ENCODE measurements at places on chromosomes 16 and 17.

GRCh38 chr16:21989751-21990150, 11.2 kb downstream of the PDZD9 start:
- no peak for DNase-seq

DNA sequence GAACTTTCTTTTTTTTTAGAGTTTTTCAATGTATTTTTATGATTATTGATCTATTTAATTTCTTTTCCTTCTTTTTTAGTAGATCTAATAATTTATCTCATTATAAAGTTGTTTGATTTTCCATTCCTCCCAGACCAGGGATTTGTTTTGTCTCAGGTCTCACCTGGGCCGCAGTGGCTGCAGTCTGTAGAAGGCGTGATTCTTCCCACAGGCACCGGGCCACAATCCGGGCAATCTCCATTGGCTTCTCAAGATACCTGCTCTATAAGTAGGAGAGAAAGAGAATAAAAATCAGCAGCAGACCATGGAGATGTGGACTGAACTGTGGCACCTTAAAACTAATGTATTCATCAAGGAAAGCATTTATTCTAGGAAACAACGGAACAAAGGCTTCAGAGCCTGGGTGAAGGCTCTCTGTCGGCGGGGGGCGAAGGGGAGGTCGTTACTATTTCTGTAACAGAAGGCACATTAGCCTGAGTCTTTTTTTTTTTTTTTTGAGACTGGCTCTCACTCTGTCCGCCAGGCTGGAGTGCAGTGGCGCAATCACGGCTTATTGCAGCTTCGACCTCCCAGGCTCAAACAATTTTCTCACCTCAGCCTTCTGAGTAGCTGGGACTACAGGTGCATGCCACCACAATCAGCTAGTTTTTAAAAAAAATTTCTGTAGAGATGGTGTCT, 42.7 kb downstream of the STAT3 start:
- DNase-seq = no peak

GRCh38 chr17:29572691-29573557, 4.4 kb downstream of the TP53I13 start:
- peak; percentile 63 for DNase-seq

GRCh38 chr17:38568845-38569510, 36.8 kb downstream of the SRCIN1 start:
- DNase-seq = no peak

- DNase-seq = no peak
Measured at GRCh38 chr17:14089179-14089578, 19.9 kb downstream of the COX10 start.

GRCh38 chr16:726438-727290, at the start of the genes CCDC78 and HAGHL:
TSS of gene CCDC78 (minus strand) at chr16:726443. CDS start at chr16:726367, 76 bp downstream.
TSS of gene HAGHL (plus strand) at chr16:727106. CDS start at chr16:727510, 404 bp downstream.
- peak; percentile 37 for DNase-seq

GRCh38 chr17:82148997-82149396, 51.0 kb upstream of the FASN start:
- DNase-seq = no peak

- no peak for DNase-seq
Measured at GRCh38 chr16:14963281-14964173, 11.3 kb upstream of the PDXDC1 start.

- DNase-seq = peak; percentile 77
Measured at GRCh38 chr17:7213895-7214299, 5.7 kb downstream of the DLG4 start.

- peak; percentile 17 for DNase-seq
Measured at GRCh38 chr17:12918142-12918541, 99.7 kb downstream of the ELAC2 start.

DNA sequence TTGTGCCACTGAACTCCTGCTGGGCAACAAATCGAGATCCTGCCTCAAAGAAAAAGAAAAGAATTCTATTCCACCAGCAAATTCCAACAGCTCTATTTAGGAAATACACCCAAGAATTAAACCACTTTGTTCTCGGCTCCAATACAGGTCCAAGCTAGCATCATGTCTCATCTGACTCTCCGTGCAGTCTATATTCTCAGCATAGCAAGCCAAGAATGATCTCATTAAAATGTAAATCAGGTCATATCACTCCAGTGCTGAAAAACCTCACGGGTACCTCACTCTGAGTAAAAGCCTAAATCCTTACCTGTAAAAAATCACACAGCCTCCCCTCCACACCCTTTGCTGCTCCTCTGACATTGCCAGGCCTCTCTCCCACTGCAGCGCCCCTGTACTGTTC, 23.9 kb downstream of the UBE2G1 start:
- no peak for DNase-seq

GRCh38 chr16:25580041-25580440, 111.7 kb upstream of the HS3ST4 start:
- no peak for DNase-seq

DNA sequence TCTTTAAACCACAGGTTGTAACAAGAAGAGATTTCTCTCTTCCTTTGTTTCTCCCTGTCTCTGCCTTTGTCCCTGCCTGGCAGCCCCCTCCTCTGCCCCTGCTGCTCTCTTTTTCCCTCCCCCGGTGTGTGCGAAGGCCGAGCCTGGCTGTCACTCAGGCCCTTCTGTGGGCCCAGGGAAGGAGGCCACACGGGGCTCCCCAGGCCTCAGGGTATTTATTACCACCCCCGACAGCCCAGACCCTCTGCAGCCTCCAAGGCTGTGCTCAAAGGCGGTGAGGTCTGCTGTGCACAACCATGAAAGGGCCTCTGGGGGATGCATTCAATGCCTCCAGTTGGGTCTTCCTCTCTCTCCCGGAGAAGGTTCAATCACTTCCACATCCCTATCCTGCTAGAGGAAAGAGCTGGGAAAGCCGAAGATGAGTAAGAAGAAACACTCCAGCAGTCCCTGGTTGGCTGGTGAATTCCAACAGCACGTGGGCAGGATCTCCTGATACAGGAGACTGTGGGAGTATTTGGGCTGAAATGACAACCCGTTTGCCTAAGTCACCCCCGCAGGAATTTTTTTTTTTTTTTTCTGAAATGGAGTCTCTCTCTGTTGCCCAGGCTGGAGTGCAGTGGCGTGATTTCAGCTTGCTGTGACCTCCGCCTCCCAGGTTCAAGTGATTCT, 34.2 kb downstream of the ZNF423 start:
- no peak for DNase-seq

DNA sequence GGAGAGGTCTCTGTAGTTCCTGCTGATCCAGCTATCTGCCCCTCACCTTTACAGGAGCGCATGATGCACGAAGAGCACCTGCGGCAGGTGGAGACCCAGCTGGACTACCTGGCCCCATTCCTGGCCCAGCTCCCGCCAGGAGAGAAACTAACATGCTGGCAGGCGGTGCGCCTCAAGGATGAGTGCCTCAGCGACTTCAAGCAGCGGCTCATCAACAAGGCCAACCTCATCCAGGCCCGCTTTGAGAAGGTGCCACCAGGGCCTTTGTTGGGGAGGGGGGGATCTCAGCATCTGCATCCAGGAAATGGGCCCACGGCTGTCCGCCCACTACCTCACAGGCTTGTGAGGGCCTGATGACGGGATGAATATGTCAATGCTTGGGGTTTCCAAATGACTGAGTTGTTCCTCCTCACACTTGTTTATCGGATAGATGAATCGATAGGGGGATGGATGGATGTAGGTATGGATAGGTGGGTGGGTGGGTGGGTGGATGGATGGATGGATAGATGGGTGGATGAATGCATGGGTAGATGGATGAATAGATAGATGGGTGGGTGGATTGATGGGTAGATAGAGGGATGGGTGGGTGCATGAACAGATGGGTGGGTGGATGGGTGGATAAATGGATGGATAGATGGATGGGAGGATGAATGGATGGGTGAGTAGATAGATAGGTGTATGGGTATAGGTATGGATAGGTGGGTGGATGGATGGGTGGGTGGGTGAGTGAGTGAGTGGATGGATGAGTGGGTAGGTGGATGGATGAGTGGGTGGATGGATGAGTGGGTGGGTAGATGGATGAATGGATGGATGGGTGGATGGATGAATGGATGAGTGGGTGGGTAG, 7.0 kb upstream of the KATNB1 start:
- DNase-seq = no peak

- DNase-seq = no peak
Measured at GRCh38 chr17:17993366-17993765, 20.7 kb downstream of the DRC3 start.

- DNase-seq = peak; percentile 62
Measured at GRCh38 chr16:55370762-55371482, 46.9 kb downstream of the IRX6 start.

DNA sequence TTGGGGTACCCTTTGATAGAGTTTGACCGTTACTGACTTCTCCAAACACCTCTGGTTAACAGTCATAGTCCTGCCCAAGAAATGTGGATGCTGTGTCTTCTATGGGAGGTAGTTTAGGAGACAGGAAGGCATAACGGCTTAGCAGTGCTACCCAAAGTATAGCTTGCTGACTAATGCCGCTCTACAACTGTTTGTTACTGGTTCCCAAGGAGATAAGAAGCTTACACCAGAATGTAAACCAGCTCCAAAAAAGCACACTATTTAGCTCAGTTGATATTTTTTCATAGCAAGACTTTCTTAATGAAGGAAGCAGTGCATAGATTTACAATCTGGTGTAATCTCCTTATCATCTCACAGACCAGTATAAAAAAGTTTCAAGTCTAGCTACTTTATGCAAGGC, 95.7 kb downstream of the HS3ST3B1 start:
- DNase-seq = peak; percentile 38

DNA sequence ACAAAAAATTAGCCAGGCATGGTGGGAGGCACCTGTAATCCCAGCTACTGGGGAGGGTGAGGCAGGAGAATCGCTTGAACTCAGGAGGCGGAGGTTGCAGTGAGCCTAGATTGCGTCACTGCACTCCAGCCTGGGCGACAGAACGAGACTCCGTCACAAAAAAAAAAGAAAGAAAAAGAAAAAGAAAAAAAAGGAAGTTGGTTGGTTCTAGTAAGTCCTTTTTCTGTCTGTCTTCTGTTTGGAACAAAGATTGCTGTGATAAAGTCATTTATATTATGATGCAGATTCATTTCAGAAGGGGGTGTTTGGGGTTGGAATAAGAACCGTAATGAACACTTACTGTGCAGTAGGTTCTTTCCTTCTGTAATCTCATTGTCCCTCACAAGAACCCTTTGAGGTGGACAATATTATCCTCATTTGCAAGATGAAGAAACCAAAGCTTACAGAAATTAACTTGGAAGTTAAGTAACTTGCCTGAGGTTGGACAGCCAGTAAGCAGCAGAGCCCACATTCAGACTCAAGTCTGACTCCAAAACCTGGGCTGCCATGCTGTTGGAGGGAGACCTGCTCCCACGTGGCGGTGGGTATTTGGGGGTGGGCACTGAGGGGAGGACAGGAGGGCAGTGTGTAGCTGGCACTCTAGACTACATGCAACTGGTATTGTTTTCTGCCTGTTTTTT, 10.3 kb downstream of the MINK1 start:
- DNase-seq = no peak

DNA sequence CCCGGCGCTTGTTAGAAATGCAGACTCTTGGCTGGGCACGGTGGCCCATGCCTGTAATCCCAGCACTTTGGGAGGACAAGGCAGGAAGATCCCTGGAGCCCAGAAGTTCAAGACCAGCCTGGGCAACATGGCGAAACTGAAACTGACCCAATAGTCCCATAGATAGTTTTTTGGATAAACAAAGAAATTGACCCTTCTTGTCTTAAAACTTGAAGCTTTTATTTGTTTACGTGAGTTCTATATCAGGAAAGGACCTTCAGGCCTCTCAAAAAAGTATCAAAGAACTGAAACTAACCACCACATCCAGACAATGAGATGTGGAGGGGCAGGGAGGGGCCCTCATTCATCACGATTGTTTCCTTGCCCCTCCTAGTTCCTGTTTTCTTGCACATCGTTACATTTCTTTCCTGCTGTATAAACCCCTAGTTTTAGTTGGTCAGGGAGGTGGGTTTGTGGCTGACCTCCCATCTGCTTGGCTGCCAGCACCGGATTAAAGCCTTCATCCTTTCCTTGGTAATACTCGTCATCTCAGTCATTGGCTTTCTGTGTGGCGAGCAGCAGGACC, 29.9 kb upstream of the PRM1 start:
- no peak for DNase-seq

DNA sequence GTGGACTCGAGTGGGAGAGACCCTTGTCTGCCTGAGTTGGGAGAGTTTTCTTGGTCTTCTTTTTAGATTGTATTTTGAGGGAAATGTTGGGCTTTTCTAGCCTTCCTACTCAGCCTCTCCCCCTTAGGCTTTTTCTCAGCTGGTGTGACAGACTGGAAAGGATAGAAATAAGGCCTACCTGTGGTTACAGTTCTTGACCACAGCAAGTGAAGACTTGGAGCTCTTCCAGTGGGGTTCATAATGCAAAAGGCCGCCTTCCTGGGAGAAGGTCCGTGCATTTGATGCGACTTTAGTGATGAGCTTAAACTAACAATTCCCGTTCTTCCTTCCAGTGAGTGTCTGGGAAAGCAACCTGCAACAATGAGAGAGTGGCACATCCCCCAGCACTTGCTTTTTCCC, 56.8 kb downstream of the B9D1 start:
- DNase-seq = no peak

DNA sequence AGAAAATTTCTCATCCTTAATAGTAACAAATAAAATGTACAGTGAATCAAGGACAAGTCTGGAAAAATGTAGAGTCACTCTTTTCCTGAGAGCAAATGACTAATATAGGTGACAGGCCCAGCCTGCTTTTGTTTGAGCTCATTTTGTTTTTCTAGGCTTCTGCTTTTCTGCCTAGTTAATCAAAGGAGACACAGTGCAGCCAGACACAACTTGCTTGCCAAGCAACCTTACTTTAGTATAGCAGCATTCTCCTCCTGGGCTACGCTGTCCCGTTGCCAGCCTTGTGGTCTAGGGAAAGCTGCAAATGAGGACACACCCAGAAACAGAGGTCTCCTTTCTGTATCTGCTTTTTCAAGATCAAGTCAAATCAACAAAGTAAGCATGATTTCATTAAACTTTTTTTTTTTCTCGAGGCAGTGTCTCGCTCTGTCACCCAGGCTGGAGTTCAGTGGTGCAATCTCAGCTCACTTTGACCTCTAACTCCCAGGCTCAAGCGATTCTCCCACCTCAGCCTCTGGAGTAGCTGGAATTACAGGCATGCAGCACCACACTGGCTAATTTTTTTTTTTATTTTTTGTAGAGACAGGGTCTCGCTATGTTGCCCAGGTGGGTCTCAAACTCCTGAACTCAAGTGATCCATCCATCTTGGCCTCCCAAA, 17.2 kb downstream of the GINS3 start:
- DNase-seq = peak; percentile 42

GRCh38 chr16:89020925-89021595, 44.1 kb upstream of the CBFA2T3 start:
- no peak for DNase-seq

GRCh38 chr17:70987867-70988340, 818.6 kb downstream of the KCNJ2 start:
- DNase-seq = no peak

DNA sequence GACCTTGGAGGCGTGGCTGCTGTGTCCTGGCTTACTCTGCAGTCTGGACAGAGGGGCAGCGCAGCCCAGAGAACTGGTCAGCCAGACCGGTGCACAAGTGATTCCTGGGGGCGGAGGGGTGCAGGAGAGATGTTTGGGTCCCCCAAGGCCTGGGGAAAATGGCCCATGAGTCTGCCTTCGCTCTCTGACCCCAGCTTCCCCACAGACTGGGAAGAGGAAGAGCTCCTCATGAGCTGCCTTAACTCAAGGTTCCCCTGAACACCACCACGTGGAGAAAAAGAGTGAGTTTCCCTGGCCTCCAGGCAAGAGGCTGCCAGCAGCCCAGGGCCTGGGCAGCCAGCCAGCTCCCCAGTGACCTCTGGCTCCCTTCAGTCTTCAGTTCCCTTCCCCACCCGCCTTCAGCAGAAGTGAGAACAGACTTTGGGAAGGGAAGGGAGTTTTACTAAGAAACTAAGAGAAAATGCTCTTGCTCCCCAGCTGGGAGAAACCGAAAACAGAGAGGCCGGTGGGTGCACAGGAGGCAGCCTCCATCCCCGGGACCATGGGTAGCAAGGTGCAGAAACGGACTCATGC, 2.0 kb upstream of the C17orf99 start:
- DNase-seq = peak; percentile 34

- no peak for DNase-seq
Measured at GRCh38 chr17:82752371-82753200, 721 bp downstream of the TBCD start.

All from fibroblast of skin of back (primary cell).